ENCODE measurements at places on chromosomes 4 and X. TPM values are rescaled to one million over a fixed set of nuclear protein-coding genes. Genes with fewer than 3 reads are reported as not detected.

GRCh38 chr4:111454961-111455360 lies 690.3 kb upstream of the FAM241A start:
- DNase-seq = no peak

DNA sequence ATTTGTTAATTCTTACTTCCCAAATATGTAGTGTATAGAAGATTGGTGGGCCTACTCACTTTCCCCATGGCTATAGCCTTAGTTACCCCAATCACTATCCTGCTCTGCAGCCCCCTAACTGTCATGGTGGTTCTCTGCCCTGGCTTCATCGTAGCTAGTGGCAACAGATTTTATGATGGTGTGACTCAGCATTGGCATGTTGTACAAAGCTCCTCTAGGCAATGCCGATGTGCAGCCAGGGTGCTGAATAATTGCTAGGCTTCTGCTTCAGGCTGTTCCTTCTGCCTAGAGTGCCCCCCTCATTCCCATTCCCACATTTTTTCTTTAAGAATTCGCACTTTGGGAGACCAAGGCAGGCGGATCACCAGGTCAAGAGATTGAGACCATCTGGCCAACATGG lies 35.2 kb downstream of the AFF2 start:
- no peak for DNase-seq

DNA sequence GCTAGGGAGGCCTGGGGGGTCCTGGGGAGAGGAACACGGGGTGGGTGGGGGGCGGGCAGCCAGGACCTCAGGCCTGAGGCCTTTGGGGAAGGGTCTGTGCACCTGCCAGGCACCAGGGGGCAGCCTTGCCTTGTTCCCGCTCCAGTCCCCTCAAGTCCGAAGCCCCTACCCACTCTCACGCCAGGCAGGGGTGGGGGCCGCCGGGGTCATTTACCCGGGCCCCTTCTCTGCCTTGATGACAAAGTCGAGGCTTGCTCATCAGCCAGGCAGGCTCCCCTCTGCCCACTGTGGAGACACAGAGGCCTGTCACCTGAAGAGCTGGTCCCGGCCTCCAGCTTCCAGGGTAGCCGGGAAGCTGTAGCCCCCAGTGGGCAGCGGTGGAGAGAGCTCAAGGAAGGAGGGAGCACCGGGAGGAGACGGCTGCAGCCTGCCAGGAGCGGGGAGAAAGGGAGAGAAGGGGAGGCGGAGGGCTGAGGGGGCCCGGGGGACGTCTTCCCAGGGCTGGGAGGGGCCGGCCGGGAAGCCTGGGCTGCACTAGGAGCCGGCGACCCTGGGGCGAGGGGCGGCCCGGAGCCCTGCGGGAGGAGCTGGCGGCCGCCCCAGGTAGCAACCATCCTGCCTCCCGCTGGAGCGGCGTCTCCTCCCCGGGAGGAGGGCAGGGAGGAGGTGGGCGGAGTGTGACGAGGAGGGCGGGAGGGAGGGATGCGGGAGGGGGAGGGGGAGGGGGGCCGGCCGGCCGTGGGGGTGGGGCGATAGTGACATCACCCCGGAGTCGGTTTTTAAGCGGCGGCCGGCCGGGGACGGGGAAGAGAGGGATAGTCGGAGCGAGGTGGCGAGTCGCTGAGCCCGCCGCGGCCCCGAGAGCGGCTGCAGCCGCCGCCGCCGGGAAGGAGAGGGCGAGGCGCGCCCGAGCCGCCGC lies at the start of gene SLC6A8:
SLC6A8 (plus strand) TSS at position 806 of the 919 bp plus-strand sequence. CDS start 649 bp downstream, outside the sequence.
- peak; percentile 61 for DNase-seq

DNA sequence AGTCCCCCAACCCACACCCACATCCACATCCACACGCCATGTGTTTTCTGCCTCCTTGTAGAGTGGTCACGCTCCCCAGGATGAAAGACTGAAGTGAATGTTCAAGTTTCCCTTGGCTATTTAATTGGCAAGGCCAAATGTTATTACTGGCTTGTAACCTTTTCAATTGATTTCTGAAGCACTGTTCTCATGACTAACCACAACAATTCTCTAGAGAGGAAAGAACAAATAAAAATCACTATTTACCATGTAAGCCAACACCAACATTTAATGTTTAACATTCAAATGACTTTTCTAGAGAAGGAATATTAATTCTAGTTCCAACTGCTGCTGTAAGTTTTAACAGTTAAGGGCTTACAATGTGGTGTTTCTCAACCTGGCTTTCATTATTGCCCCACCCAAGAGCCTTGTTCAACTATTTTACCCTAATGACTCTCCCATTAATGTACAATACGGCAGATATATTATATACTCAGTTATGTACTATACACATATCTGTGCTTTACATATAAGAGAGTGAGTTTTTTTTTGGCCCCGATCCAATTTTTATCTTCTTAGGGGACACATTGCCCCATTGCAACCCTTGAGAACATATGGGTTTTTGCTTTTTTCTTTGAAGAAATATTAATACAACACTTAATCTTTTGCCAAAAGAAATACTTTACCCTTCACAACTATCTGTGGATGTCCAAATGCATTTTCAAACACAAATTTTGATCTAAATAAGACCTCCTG lies 46.5 kb downstream of the RELL1 start:
- DNase-seq = no peak

DNA sequence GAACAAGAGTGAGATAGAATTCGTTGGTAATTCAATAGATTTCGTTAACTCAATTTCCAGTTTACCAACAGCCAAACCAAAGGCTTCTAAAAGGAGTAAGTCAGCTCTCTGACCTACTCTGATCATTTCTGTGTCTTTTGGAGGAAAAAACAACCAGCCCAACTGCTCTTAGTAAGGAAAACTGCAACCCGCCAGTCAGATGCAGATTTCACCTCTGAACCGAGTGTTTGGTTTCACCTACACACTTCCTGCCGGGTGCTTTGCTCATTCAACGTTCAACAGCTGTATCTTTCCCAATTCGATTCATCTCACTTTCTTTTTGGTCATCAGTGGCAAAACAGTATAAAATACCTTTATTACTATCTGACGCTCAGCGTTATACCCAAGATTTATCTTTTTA lies 24.5 kb downstream of the TMSB4X start:
- no peak for DNase-seq

GRCh38 chr4:114658179-114658578 lies 59.6 kb downstream of the UGT8 start:
- DNase-seq = no peak

GRCh38 chr4:76709772-76710090 lies 188.2 kb downstream of the SOWAHB start:
- no peak for DNase-seq

DNA sequence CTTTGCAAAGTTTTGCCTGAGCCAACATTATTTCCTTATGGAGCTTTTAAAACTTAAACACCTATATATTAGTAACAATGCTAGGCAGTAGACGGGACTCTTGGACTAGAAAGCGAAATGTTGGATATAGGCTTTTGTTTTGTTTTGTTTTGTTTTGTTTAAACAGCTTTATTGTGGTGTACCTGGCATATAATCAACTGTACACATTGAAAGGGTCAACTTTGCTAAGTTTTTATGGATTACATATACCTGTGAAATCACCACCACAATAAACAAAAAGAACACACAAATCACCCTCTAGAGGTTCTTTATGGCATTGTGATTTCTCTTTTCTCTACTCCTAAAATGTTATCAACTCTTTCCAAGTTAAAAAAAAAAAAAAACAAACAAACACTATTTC lies 184.9 kb upstream of the LNX1 start:
- DNase-seq = no peak

GRCh38 chr4:86497131-86497530 lies 97.0 kb upstream of the PTPN13 start:
- peak; percentile 88 for DNase-seq

GRCh38 chr4:68865188-68865638 lies 49.4 kb downstream of the UGT2B10 start:
- peak; percentile 80 for DNase-seq

DNA sequence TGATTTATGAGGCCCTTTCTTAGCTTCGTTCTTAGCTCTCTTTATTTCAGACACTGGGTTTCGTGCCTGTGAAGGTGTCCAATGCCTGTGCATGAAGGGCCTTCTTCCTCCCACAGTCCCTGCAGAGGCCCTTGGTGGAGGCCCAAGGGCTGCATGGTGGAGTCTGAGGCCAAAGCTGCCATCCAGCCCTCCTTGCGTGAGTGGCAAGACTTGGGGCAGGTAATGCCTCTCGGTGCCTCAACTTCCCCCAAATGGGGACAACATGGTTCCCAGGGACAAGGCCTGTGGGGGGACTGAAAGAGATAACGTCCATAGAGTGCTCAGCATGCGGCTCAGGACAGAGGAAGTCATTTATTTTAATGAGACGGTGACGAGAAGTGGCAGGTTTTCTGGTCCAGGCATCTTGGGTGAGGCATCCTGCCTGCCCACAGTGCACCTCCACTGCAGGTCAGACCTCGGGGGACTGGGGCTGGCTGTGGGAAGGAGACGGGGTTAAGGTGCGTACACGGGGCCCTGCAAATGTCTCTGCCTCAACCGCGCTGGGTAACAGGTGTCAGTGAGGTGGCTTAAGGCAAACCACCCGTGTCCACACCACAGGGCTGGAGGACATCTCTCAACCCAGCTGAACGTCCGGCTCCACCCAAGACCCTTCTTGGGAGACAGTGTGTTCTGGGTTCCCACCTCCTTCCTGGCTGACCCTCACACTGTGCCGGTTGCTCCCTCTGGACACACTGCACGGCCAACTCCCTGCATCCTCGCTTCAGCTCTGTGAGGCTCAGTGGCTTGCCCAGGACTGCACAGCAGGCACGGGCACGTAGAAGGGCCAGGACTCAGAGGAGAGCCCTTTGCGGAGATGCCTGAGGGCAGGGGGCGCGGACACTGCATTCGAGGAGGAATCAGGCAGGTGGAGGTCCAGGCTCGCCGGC lies 50.5 kb downstream of the PSAPL1 start:
- no peak for DNase-seq

- no peak for DNase-seq
These were observed 113.5 kb upstream of the TTC29 start for GRCh38 chr4:147059064-147059731.

GRCh38 chr4:146637621-146638332 lies 916 bp upstream of the POU4F2 start:
- DNase-seq = no peak

DNA sequence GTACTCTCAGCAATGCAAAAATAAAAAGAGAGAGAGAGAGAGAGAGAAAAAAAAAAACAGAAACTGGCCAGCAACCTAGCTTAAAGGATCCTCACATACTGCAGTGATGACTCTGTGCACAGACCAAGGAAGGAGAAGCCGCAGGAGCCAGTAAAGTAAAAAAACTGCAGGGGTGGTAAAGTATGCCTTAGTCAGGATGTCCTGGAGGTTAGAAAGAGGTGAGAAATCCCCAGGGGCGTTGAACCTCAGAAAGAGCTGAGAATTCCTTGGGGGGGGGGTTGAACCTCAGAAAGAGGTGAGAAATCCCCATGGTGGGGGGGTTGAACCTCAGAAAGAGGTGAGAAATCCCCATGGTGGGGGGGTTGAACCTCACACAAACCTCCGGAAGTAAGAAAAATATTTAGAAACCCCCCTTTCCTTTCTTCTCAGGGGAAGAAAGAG lies 48.0 kb downstream of the MAGEA9 start:
- no peak for DNase-seq

DNA sequence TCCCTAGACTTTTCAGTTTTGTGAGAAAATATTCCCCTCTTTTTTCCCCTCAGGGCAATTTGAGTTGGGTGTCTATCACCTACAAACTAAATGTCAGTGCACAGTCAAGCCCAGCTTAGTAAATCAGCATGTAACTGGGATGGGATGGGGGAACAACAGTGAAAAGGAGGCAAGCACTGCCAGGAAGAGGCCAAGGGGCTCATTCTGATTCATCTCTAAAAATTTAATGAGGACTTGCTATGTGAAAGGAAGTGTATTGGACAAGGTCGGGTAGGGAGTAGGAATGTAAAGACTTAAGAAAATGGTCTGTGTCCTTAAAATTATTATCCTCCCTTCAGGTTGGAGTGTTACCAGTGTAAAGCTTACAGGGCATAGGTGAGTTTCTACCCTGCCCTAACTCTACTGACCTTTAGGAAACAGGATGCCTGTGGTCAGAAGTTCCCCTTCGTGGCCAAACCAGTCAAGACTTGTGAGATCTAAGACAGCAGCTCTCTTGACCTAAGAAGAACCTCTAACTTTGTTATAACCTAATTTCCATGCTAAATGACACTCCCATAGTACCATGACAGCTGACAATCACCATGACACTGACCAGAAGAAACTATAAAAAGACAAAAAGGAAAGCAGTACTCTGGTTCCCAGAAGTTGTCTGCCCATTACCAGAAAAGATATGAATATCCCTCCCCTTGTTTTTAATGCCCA lies 194.4 kb upstream of the LDB2 start:
- DNase-seq = no peak

- peak; percentile 8 for DNase-seq
These were observed 59.6 kb downstream of the DCX start for GRCh38 chrX:111352424-111352823.

DNA sequence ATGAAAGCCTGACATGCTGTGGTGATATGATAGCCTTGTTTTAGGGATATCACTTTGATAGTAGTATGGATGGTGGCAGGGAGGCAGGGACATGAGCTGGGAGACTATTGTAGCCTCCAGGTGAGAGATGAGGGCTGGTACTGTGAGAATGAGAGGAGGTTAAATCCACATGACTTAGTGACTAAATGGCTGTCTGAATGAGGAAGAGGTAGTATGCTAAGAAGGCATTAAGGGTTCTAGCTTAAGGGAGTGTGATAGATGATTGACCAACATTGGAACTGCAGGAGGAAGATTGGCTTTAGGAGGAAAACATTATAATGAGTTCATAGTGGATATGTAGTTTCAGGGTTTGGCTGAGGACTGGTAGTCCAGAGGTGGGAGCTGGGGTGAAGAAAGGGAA lies 195.0 kb upstream of the ANK2 start:
- no peak for DNase-seq

GRCh38 chrX:53768451-53768850 lies 81.9 kb upstream of the HUWE1 start:
- no peak for DNase-seq

- peak; percentile 63 for DNase-seq
These were observed 33.4 kb upstream of the PHKA2 start for GRCh38 chrX:19017271-19017670.

PRDM5 gene
- total RNA-seq = 2.4 TPM

DUSP9 gene
- 10.7 TPM for total RNA-seq

FOXR2 gene
- not detected for total RNA-seq

NCAPG gene
- 27.6 TPM for total RNA-seq

CCDC158 gene
- total RNA-seq = not detected

MAGEC3 gene
- total RNA-seq = not detected

VEGFC gene
- total RNA-seq = 36.6 TPM

IL2RG gene
- total RNA-seq = not detected

TCEAL8 gene
- total RNA-seq = 41.2 TPM

P2RY10 gene
- total RNA-seq = not detected

SPANXA2 gene
- not detected for total RNA-seq

HUWE1 gene
- 206 TPM for total RNA-seq
